SW480 (cell line): ENCODE measurements at places on chromosomes 3 and 15.

DNA sequence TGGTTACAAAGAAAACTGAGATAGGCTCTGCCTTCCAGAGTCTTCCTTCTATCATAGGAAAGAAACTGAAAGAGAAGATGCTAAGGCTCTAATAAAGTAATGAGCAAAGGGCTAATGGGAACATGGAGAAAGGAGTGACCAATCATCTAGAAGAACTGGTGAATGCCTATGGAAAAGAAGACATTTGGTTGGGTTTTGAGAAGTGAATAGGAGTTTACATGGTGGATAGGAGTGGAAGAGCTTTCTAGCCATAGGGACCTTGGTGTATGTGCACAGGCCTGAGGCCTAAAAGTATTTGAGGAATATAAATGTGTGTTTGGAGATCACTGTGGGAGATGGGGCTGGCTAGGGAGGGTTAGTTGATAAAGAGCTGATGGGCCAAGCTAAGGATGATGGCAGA lies 6.8 kb downstream of the LPP start:
- no peak for DNase-seq

- no peak for DNase-seq
Observed at GRCh38 chr3:189689625-189690024, 58.4 kb downstream of the TP63 start.

DNA sequence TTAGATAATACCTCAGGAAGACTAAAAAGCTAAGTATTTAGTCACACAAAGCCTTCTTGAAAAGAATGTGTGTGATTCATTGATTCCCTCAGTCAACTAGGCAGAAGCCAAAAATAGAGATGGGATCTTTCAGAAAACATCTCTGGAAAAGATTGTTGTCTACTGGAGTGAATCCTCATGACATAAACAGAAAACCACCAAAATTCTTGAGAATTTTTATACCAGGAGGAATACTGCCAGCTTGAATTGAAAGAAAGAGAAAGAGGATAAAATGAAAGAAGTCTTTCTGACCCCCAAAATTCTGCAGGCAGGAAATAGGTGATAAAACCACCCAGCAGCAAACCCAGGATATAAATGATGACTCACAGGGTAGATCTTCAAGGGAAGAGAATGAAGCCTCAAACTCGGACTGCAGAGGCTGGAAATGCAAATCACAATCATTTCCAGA lies 363.1 kb upstream of the PLSCR5 start:
- peak; percentile 36 for DNase-seq

- DNase-seq: no peak
Observed at GRCh38 chr3:183818706-183819624, 6.4 kb downstream of the MAP6D1 start.

DNA sequence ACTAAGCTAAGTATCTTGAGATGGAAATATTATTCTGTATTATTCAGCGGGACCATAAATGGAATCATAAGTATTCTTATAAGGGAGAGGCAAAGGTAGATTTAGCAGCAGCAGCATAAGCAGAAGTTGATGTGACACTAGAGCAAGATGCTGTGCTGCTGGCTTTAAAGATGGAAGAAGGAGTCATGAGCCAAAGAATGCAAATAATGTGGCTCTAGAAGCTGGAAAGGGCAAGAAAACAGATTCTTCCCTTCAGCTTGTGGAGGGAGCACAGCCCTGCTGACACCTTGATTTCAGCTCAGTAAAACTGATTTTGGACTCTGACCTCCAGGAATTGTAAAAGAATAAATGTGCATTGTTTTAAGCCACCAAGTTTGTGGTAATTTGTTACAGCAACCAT lies 144.2 kb upstream of the ANKRD28 start:
- no peak for DNase-seq

DNA sequence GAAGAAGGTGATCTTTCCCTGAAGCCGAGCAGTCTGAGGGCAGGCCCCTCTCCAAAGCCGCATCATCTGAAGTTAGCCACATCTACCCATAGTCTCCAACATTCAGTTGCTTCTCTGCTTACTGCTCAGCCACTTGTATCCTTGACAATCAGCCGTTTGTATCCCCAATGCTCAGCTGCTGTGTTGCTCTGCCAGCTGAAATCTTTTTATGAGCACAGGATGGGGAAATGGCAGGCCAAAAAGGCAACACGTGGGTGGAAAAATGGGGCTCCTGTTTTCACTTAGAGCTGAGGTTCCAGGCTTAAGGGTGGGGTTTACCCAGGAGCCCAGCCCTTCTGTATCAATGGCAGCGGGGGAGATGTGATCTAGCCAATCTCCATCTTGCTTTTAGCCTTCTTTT lies 36.3 kb downstream of the METTL6 start:
- DNase-seq: no peak

DNA sequence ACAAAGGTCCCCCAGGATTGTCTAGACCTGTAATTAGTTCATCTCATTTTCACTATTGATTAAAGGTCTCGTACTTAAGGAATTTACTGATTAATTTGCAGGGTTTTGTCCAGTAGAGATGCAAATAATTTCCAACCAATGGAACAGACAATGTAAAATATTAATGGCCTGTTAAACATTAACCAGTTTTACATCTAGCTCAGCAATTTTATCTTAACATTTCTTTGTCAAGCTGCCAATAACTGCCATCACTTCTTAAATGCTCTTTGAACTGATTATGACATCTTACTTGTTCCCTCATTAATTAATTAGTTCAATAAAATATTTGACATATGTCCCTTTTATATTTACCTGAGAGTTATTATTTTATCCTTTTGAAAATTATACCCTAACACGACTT lies 9.4 kb upstream of the STRIT1 start:
- no peak for DNase-seq

- peak; percentile 44 for DNase-seq
Observed at GRCh38 chr3:125381743-125382142, 6.6 kb upstream of the ZNF148 start.

GRCh38 chr3:38257583-38257982 lies 8.0 kb upstream of the SLC22A13 start:
- DNase-seq: no peak

- DNase-seq: peak; percentile 63
Observed at GRCh38 chr15:74950078-74950908, 6.3 kb downstream of the RPP25 start.

DNA sequence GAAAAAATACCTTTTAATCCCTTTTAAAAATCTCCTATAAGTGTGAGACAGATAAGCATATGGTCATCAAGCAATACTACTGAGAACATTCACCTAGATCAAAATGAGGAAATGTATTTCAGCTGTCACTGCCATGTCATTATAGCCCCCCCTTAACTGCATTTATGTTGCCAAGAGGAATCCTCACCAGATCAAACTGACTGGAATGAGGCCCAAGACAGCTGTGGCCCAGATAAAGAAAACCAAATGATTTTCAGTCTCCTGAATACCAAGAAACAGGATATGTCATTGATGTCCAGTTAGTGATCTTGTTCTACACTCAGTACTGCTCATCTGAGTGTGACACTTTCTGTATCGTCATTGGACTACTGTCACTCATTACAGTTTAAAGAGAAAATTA lies 35.1 kb upstream of the CPB1 start:
- DNase-seq: no peak

DNA sequence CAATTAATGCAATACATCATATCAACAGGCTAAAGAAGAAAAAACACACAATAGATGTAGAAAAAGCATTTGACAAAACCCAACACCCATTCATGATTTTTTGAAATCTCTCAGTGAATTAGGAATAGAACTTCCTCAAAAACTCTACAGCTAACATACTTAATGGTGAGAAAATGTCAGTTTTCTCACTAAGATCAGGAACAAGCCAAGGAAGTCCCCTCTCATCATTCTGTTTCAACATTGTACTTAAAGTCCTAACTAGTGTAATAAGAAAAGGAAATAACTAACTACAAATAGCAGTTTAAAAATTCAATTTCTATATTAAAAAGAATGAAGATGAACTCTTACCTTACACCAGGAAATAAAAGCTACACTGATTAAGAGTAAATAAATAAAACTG lies 77.8 kb downstream of the DCLK3 start:
- no peak for DNase-seq

- peak; percentile 9 for DNase-seq
Observed at GRCh38 chr15:53716909-53717876, 42.3 kb downstream of the WDR72 start.

DNA sequence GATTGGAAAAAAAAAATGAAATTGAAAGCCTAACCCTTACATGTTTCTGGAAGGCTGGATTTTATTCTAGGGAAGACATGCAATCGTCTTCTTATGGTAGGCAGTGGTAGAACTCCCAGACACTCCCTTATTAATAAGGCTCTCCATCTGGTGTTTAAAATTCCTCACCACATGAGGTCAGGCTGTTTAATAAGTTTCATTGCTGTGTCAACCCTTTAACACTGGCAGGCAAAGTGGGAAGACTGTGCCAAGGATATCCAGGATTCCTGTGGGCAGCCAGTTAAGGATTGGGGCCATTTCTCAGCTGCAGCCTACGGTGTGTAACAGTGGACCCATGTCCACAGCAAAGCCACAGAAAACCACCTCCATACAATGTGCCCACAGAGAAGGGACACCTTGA lies 225.5 kb upstream of the CHRM5 start:
- DNase-seq: no peak

DNA sequence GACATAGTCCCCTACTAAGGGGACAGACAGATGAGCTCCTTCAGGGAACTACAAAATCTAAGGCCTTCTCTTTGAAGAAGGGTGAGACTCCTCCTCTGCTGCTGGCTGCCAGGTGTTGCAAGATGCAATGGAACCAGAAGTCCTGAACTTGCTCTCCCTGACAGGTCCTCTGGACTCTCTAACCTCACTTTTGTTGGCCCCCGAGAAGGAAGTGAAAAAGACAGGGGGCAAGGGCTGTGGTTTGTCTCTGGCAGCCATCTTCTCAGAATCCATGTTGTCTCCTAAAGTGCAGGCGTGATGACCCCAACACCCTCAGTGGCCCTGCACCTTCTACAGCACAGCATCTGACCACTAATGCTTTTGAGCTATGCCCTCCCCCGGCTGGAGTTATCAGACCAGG lies 292.5 kb downstream of the CHST2 start:
- no peak for DNase-seq

DNA sequence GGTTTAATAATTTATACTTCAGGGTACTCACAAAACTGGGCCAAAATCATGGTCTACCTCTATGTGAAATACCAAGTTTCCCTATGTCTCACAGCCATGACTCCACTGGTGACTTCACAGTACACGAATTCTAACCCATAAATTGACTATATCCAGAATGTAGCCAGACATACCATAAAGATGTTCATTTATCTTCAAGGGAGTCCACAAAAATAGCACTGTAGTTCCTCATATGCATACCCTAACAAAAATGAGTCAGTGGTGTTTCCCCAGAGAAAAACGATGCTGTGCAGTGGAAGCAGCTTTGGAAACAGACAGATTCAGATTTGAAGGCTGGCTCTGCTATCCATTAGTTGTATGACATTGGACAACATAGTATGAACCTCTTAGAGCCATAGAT lies 438.8 kb downstream of the FHIT start:
- DNase-seq: no peak

DNA sequence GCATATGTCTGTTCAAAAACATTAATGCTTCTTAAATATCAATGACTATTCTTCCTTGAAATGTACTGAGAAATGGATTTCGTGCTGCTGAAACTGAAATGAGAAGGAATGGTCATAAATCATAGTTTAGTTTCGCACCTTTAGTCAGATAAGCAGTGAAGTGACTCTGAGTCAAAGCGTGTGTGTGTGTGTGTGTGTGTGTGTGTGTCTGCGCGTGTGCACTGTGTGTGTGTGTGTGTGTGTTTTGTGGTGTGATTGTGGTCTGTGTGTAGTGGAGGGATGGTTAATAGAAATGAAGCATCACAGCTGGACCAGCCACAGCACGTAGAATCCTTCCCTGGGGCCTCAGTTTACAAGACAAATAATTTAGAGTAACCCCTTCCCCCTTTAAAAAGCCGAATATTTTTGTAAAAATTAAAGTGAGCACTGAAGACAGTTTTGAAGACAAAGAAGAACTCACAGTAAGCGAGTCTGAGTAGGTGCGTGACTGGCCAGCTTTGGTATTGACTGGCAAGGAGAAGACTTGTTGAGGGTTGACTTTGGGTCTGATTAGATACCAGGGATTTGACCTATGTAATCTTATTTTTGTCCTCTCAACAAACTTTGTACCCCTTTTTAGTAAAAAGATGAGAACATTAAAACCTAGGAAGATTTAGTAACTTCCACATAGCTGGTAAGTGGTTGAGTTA lies 202.0 kb upstream of the IL12A start:
- DNase-seq: peak; percentile 61

GRCh38 chr3:50630877-50631276 lies 13.9 kb downstream of the MAPKAPK3 start:
- DNase-seq: peak; percentile 55

- DNase-seq: no peak
Observed at GRCh38 chr3:53994986-53995603, 103.4 kb upstream of the SELENOK start.

DNA sequence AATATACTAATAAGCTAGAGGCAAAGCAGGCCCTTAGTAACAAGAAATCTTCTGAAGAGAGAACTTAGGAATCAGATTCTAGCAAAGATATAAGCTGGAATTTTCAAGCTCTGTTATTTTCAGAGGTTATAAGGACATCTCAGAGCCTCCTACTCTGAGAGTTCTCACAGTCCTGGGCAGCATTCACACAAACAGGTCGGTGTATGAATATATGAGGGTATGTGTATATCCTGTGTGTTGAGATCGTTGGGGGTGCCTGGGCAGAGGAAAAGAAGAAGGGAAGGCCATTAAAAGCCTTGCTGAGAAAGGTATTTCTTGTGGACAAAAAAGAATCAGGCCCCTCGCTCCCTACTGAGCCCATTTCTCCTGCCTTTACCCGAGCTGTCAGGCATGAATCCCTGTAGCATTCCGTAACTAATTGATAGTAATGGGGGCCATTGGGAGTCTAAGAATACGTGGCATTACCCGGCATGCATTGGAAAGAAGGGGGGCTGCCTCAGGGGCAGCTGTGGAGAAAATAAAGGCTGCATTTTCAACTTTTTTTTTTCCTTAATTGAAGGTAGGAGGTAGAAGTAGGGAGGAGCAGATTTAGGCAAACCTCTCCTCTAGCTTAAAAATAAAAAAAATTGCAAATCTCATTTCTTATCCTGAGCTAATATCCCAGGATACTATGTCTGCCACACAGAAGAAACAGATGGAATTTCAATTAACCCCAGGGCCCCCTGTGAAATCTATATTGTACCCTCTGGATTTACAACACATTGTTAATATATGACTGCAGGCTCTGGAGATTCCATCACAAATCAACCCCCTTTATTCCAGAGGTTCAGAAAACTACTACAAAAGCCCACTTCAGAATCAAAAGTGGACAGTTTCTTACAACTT lies 103.8 kb downstream of the GTPBP8 start:
- no peak for DNase-seq

- no peak for DNase-seq
Observed at GRCh38 chr3:138569090-138569489, 25.0 kb downstream of the CEP70 start.

- DNase-seq: no peak
Observed at GRCh38 chr3:148866261-148866660, 1.2 kb downstream of the CPA3 start.

DNA sequence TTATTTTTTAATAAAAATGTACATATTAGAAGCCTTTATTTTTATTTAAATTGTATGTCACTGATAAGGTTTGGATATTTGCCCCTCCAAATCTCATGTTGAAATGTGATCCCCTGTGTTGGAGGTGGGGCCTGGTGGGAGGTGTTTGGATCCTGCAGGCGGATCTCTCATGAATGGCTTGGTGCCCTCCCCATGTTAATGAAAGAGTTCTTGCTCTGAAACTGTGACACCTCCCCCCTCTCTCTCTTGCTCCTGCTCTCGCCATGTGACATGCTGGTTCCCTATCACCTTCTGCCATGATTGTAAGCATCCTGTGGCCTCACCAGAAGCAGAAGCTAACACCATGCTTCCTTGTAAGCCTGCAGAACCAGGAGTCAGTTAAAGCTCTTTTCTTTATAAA lies 13.0 kb downstream of the AGTR1 start:
- DNase-seq: no peak
